Stimulated activated CD4-positive, alpha-beta T cell treated with anti-CD3 and anti-CD28 coated beads, Interleukin-1b, Interleukin-23, amount 100 ng/mL, for 4 hours (primary cell): ENCODE measurements at places on chromosomes 6 and 20.
A peak's percentile ranks its signal among the peaks of the same experiment; 100 is the strongest.

DNA sequence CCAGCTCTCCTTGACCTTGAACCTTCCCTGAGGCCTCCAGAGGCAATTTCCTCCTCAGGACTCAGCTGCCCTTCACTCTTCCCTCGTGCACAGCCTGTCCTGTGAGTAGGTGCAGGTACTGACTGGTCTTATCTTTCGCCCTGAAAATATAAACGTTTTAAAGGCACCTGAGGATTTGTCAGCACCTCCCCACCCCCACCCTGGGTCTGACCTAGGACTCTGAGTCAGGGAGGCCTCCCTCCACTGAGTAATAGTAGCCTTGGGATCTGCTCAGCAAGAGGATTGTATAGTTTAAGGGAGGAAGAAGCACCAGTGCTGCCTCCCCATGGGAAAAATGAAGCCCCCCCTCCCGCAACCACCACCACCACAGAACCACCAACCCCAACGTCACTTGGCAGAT, 54.6 kb downstream of the PPARD start:
- DNase-seq, result no peak

DNA sequence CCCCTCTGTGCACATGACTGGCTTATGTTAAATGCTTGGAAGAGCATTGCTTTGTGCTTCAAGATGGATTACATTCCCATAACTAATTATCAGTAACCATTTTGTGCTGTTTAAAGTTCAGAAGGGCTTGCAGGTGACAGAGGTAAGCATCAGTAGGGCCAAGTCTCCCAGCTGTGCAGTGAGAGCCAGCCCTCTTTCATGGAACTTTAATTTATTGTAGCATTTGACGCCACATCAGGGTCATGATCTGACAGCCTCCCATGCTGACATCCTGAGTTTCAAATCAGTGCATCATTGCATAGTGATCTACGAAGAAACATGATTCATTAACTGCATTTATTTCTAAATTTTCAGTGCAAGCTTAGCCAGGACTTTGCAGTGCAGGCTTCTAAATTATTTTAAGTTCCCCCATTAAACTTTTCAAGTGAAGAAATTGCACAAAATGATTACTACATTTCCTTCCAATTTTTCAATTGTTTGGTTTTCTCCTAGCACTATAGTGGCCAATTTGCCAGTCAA, 380.9 kb downstream of the UTRN start:
- no peak for DNase-seq

DNA sequence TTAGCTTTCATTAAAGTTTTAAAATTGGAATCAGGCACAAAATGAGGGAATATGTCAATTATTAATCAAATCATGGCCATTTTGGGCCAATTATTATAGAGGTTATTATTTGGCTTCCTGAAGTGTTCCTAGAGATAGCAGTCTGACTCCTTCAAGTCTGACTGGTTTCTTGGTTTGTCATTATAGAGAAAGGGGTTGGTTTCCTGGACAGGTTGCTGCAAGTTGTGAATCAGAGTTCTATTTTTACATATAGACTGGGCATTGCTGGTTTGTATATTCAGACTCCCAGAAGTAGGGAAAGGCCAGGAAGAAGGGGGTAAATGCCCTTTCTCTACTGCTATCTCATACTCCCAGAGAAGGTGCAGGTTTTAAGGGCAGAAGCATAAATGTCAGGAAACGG, 121.4 kb upstream of the CEP162 start:
- DNase-seq, result no peak

DNA sequence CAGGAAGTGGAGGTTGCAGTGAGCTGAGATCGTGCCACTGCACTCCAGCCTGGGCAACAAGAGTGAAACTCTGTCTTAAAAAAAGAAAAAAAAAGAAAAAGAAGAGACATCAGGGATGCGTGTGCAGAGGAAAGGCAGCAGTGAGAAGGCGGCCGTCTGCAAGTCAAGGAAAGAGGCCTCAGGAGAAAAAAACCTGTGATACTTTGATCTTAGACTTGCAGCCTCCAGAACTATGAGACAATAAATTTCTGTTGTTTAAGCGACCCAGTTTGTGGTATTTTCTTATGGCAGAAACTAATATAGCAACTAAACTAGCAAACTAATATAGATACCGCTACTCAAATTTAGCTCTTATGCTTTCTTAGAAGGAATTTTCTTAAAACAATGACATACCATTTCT, 36.1 kb downstream of the FGD2 start:
- no peak for DNase-seq

DNA sequence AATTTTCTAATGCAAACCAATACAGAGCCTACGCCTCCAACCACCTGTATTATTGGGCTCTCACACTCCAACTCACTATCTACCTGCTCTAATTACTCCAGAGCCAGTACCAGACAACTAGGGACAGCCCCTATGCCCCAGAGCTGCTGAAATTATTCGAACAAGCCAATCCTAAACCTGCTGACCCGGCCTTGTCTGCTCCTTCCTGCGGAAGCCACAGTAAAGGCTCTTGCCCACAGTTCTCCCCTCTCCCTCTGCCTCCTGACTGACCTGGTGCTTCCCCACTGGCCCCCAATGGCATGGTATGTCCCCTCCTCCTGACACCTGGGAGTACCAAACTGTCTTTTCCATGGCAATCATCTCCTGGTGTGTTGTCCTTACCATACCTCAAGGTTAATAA, 4.1 kb upstream of the TOX2 start:
- no peak for DNase-seq

GRCh38 chr6:150373260-150373701, 4.5 kb downstream of the IYD start:
- no peak for DNase-seq

- no peak for DNase-seq
Measured at GRCh38 chr6:131510591-131510990, 62.4 kb upstream of the ARG1 start.

GRCh38 chr20:33279261-33279910, 3.6 kb upstream of the BPIFB1 start:
- DNase-seq, result no peak

DNA sequence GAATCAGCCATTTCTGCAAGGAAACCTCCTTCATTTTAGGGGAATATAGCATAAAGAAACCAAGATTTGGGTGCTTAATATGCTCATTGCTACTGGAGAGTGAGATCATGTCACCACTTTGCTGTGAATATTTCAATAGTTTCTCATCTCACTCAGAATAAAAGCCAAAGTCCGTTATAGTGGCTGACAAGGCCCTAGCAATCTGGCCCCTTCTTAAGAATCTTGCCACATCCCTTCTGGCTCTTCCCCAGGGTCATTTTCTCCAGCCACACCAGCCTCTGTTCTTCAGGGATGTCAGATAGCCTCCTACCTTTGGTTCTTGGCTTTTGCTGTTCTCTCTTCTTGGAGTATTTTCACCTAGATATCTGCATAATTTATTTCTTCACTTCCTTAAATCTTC, 24.8 kb upstream of the MLIP start:
- no peak for DNase-seq

GRCh38 chr6:47239546-47239945, 70.2 kb downstream of the TNFRSF21 start:
- no peak for DNase-seq

- no peak for DNase-seq
Measured at GRCh38 chr6:113480616-113481015, 376.5 kb upstream of the MARCKS start.

- no peak for DNase-seq
Measured at GRCh38 chr6:157215717-157216116, 107.6 kb downstream of the TMEM242 start.

GRCh38 chr20:50186987-50187402, 3.6 kb upstream of the CEBPB start:
- DNase-seq, result no peak

DNA sequence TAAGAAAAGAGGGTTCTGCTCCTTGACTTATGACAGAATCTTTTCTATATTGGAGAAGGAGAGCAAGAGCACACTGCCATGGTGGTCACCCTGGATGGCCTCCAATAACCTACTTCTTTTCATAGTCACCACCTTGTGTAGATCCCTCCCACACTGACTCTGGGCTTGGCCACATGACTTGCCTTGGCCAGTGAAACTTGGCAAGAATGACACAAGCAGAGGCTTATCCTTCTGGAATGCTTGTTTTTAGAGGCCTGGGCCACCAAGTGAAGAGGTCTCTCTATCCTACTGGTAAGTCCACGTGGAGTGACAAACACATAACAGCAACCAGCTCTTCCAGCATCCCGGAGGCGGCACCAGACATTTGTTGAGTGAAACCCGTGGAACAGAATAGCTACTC, 349.4 kb upstream of the JARID2 start:
- DNase-seq, result no peak

DNA sequence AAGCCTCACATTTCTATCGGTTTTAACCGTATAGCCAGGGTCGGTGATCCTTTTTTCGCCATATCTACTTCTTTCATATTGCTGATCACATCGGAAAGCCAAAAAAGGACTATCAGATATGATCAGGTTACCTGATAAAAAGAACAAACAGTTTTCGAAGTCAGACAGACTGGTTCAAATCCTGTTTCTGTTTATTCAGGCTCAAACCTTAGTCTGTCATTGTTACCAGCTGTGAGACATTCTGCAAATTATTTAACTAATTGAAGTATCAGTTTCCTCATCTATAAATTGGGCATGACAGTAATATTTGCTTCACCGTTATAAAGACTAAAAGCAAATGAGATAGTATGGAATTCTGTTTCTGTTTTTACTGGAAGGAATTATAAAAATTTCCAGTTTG, 111.3 kb downstream of the TSHZ2 start:
- DNase-seq, result no peak

DNA sequence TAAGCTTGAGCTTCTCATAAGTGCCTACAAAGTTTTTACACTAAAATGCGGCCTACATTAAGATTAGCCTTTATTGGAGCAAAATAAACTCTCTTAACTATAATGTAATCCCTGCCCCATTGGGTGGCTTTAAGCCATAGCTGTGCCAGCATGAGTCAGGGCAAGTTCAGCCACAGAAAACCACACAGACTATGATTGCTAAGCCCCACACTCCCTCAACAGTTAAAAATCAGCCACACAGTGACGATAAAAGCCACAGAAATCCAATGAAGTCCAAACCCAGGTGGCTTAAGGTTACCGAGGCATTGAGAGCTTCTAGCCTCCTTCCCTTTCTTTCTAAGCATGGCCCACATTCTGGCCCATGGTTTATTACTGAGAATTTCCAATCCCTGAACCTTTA, 61.6 kb downstream of the GRM1 start:
- DNase-seq, result no peak

DNA sequence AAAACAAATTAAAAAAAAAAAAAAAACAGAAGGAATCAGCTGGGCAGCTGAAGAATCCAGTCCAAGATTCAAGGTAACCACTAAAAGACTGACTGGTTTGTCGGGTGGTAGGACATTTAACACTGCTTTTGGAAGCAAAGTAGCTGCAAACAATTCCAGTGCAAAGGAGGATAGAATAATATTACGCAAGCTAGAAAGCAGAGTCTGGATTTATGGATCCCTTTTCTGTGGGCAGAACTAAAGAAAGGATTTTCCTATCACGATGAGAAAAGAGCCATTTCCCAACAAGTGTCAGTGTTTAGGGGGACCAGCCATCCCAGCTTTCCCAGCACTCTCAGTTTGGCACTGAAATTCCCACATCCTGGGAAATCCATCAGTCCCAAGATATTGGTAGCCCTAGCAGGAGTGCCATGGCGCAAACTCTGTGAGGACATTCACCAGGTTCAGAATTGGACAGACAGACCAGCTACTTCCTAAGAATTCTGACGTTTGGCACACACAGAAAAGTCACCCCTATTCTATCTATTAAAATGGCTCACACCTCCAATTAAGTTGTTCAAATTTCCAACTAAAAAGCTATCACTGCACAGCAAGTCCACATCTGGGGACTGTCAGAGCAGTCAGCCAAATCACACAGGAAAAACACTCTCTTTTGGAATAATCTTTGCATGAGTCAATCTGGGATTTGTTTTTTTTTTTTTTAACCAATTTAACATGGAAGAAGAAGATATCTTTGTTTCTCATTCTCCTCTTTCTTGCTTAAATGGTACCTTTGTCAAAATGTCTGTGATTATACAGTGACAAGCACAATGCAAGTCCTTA, 356.8 kb upstream of the ARID1B start:
- no peak for DNase-seq

DNA sequence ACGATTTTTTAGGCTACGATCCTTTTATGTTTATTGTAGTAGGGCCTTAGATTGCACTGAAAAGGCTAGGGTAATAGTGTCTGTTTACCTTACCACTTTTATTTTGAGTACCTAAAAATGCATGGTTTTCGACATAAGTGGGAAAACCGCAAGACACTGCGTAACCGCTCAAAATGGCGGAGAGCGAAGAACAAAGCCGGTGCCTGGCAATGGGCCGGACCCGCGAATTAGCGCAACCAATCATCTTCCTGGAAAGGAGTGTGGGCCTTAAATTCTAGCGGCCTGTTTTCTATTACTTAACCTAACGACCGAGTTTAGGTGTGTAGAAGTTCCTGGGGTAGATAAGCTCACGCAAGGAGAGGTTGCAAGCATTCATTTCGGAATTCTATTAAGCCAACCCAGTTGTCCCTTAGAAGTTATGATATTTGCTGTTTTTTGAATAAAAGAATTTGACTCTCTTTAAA, 118.0 kb downstream of the HFE start:
- peak; percentile 65 for DNase-seq

DNA sequence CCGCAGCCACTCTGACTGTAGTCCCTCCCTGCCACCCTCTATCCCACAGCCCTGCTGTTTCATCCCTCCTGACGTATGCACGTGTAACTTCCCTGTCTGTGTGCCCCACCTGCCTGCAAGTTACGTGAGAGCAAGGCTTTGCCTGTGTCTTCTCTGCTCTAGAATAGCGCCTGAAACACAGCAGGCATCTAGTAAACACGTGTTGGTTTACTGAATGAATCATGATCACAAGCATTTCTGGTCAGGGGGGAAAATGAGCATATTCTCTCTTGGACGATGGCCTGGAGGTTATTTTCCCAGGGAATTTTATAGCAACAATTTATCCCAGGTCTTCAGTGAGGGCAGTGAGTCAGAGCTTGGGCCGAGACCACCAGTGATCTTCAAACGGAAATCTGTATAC, 38.3 kb downstream of the PSMG4 start:
- no peak for DNase-seq

- DNase-seq, result no peak
Measured at GRCh38 chr6:133757335-133757734, 131.6 kb upstream of the TCF21 start.
